Endothelial cell (in vitro differentiated cells): ENCODE measurements at places on chromosomes 7 and 10. TPM values are rescaled to one million over a fixed set of nuclear protein-coding genes. Genes with fewer than 3 reads are reported as not detected.

The PRTFDC1 gene
- 17.5 TPM for total RNA-seq

The UCMA gene
- total RNA-seq, result not detected

The DLX6 gene
- total RNA-seq, result not detected

The ZNF488 gene
- 0.41 TPM for total RNA-seq

The LAMB4 gene
- total RNA-seq, result 1.1 TPM

The MCMBP gene
- 72.1 TPM for total RNA-seq

The PTF1A gene
- not detected for total RNA-seq

The WNT2 gene
- total RNA-seq, result 0.41 TPM

The CRYGN gene
- total RNA-seq, result not detected

The PDLIM1 gene
- total RNA-seq, result 125 TPM

The IGFBP1 gene
- 3.0 TPM for total RNA-seq

The SEMA3E gene
- total RNA-seq, result 0.62 TPM

The PCLO gene
- total RNA-seq, result 5.1 TPM

The SLC18A3 gene
- 0.72 TPM for total RNA-seq

The H2BK1 gene
- not detected for total RNA-seq

The NXPH1 gene
- not detected for total RNA-seq

The CYP26C1 gene
- total RNA-seq, result 0.31 TPM

The CC2D2B gene
- total RNA-seq, result 2.1 TPM

The TMEM196 gene
- not detected for total RNA-seq
